ENCODE measurements at places on chromosomes 5 and 9.
A peak's percentile ranks its signal among the peaks of the same experiment; 100 is the strongest.

GRCh38 chr5:154201108-154201769 is 10.7 kb downstream of the GALNT10 start:
- no peak for DNase-seq

GRCh38 chr5:115379622-115380344 is 83.3 kb upstream of the CCDC112 start:
- no peak for DNase-seq

GRCh38 chr9:132793606-132794580 is 84.2 kb downstream of the AK8 start:
- DNase-seq = no peak

- DNase-seq = no peak
Observed at GRCh38 chr5:93926831-93927620, 185.6 kb upstream of the POU5F2 start.

DNA sequence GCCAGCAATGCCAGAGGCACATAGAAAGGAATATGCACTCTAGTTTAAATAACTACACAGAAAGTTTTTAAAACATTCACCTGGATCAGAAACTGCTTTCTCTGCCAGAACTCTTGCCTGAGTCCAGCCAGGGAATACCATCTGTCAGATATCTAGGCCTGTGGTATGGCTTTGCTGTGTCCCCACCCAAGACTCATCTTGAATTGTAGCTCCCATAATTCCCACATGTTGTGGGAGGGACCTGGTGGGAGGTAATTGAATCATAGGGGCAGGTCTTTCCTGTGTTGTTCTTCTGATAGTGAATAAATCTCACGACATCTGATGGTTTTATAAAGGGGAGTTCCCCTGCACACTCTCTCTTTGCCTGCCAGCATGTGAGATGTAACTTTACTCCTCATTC is 41.5 kb upstream of the KCNV2 start:
- no peak for DNase-seq

- no peak for DNase-seq
Observed at GRCh38 chr9:127248241-127248640, 16.3 kb upstream of the GARNL3 start.

DNA sequence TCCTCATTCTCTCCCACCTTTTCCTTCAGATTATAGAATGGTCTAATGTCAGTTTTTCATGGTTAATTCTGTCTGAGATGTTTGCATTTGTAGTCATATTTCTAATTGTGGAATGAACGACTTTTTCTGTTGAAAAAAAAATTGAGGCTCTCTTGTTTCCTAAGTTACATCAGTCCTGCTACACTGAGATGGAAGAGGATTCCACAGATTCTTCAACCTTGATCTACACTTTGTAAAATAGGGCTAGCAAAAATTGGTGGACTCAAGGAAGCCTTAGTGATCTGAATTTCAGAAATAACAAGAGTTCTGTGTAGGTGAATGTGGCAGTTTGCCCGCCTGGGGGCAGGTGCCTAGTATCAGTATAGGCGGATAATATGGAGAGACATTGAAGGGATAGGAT is 51.9 kb downstream of the ERBIN start:
- DNase-seq = no peak

DNA sequence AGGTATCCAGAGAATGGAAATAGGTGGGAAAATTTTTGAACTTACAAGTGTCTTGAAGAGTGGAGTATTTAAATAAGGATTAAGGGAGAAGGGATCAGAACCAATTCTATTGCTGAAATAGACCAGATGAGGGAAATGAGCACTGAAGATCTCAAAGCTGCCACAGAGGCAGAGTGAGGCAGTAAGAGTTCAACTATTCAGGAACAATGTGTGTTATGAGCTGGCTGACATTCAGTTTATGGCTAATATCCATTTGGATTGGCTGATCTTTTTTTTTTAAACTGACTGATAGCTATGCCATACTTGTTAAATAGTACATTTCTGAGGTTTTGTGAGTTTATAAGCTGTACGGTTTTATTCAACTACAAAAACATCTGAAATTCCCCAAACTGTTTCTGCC is 95.3 kb upstream of the GNA14 start:
- no peak for DNase-seq

- DNase-seq = peak; percentile 12
Observed at GRCh38 chr9:20683351-20684034, 566 bp upstream of the FOCAD start.

DNA sequence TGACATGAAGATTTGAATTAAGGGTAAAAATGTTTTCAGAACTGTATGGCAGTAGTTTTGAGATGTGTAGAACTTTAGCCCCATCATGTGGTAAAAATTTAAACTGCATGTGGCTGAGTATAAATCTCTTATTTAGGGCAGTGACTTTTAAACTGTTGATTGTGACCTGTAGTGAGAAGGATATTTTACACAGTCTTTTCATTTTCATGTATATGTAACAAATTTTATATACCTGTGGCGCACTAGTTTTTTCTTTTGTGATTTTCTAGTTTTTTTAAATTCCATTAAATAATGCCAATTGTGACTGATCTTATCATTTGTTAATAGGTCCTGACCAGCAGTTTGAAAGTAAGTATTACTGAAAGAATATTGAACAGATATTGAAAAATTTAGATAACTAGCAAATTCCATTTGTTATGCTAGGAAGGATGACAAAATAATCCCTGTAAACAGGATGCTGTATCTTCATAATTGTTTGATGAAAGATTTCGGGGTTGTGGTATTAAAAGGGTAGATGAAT is 47.2 kb downstream of the GPBP1 start:
- DNase-seq = peak; percentile 54

GRCh38 chr5:150399524-150400211 is 13.0 kb downstream of the CD74 start:
- DNase-seq = no peak

DNA sequence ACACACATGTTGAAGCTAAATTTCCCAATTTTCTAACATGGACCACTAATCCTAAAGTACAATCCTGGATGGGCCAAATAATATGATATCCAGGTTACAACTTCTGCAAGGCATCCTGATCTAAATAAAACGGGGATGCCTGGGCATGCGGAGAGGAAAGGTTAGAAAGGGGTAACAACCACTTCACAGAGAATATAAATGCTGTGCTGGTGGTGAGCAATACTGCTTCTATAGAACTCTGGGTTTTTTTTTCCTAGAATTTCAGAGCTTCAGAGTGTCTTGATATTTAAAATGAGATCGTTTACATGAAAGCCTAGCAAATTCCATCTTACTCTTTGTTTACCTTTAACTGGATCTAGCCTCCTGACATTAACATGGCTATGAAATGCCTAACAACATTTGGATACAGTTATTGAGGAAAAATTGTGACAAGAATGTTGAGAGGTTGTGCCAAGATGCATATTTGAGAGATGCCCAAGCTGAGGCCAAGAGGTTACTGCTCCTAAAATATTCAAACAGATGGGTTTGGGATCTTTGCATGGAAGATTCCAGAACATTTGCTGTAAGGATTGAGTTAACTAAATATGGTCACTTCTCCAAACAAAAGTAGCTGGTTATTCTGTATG is 22.4 kb downstream of the TNFAIP8 start:
- no peak for DNase-seq

DNA sequence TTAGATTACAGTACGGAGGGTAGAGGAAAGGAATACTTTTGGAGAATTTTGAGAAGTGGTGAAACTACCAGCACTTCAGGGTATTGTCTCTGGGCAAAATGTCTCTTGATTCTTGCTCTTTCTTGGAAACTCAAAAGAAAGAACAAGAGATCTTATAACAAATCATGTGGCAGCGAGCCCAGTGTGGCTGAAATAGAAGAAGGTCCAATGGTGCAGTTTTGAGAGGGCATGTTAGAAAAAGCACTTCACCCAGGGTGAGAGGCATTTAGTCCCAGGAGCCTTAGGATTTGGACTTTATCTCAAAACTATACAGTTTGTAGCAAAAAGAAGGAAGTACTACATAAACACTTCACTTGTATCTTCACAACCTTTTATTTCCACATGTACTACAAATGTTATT is 39.4 kb downstream of the NNT start:
- no peak for DNase-seq

DNA sequence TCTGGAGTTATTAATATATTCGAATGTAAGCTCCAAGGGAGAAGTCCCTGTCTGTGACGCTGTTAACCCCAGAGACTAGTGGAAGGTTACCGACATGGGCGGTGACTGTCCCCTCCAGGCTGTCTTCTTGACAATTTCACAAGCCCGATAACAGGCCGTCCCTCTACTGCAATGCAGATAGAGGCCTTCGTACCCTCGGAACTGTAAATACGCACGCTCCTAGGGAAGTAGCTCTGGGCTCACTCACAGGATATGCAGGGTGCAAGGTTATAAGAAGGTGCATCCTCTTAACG is 680 bp upstream of the RFK start:
- peak; percentile 66 for DNase-seq

- DNase-seq = no peak
Observed at GRCh38 chr5:175853573-175854230, 17.7 kb upstream of the CPLX2 start.
